ENCODE measurements at places on chromosomes 2 and 18. TPM values are rescaled to one million over a fixed set of nuclear protein-coding genes. Genes with fewer than 3 reads are reported as not detected.

GRCh38 chr2:31950946-31951562, 59.8 kb downstream of the MEMO1 start:
- DNase-seq, result no peak

Gene FTCDNL1
- 3.5 TPM for total RNA-seq

Gene NAB1
- 45.8 TPM for total RNA-seq

Gene SS18
- total RNA-seq, result 189 TPM

Gene LHCGR
- total RNA-seq, result not detected

GRCh38 chr2:23594460-23594825, 209.5 kb downstream of the KLHL29 start:
- no peak for DNase-seq

- no peak for DNase-seq
Measured at GRCh38 chr2:171102802-171103201, 57.9 kb downstream of the TLK1 start.

Gene WBP1
- 57.3 TPM for total RNA-seq

Gene VIT
- total RNA-seq, result 0.52 TPM

- peak; percentile 16 for DNase-seq
Measured at GRCh38 chr18:12376034-12376753, 833 bp downstream of the AFG3L2 start.

DNA sequence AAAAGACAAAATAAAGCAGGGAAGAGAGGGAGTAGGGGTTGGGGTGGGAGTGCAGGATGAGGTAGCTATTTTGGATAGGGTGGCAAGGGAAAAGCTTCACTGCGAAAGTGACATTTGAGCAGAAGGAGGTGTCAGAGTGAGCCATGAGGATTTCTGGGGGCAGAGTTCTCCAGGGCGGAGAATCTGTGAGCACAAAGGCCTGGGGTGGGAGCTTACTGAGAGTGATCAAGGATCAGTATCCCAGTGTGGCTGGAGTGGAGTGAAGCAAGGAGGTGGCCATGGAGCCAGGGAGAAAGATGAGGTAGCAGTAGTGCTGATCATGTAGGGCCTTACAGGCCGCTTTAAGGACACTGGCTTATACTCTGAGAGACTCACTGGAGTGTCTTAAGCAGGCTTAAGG, 210.9 kb upstream of the FOSL2 start:
- no peak for DNase-seq

Gene ZBTB7C
- 0.99 TPM for total RNA-seq

Gene TEKT4
- 0.10 TPM for total RNA-seq

Gene CAB39
- total RNA-seq, result 169 TPM

DNA sequence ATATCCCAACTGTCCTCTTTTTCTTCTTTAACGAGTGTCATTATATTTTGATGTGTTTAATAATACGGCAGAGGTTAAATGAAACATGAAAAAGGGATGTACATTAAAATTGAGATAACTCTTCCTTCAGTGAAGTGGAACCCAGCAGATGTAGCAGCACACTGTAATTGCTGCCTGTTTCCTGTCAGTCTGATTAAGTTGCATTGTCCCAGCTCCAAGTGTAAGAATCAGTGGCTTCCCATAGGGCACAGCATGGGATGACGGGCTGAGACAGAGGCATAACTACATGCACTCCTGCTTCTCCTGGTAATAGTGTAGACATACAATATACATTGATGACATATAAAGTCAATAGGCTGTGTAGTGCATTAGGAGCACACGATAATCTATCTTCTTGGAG, 175.8 kb upstream of the TCF4 start:
- no peak for DNase-seq

Gene HRH4
- not detected for total RNA-seq

GRCh38 chr2:37477921-37478320, 133.5 kb downstream of the QPCT start:
- DNase-seq, result no peak

- no peak for DNase-seq
Measured at GRCh38 chr2:213188533-213188867, 37.1 kb upstream of the IKZF2 start.

DNA sequence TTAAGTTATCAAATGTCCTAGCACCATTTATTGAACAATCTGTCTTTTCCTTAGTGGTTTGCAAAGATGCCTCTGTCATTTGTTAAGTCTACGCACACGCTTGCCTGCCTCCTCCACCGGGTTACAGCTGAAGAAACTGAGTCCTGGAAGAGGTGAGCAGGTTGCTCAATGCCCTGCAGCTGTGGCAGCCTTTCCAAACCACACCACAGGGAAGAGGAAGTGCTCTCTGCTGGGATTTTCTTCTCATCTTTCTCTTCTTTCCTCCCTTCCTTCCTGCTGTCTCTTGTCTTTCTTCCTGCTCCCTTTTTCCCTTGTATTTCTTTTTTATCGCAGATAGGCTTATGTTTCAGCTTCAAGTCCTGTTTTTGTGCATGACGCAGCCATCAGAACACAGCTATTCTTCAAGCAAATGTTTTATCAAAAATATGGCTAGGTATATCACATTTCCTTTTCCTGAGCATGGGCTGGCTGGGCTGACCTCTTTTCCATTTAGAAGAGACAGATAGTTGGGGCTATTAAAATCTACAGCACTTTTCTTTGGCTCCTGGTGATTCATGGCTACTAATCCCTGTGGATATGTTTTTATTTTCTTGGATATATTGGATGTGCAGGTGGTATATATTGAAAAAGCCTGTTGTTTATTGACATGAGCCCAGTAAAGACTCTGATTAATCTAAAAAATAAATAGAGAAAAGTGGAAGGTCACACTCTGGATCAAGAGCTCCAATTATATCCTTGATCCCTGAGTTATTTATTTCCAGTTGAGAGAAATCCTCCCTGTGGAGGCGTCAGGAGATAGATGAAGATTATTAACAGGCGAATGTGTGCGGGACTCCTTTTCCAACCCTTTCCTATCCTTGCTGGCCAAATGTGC, 214.6 kb downstream of the TSN start:
- no peak for DNase-seq

GRCh38 chr2:160109243-160109642, 46.8 kb upstream of the PLA2R1 start:
- DNase-seq, result no peak

Gene CGREF1
- 0.20 TPM for total RNA-seq

DNA sequence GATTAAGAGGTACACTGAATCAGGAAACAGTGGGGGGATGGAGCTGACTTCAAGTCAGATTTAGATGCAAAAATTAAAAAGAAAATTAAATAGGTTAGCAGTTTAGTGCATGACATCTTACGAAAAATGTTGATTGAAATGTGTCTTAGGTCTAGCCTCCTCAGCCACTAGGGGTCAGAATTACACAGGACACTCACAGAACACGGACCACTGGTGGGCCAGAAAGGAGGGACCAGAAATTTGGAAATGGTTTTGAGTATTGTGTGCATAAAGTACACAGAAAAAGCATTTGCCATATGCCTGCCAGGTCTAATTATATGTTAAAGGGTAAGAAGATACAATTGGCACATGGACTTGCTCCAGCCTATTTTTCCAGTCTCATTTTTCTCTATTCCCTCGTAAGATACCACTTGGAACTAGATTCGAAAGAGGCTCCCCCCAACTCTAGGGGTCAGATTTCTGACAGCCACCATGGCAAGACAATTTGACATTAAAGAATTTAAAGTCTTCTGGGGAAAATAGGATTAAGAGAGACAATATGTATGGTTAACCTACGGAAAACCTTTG, 550.2 kb upstream of the SETBP1 start:
- peak; percentile 50 for DNase-seq

DNA sequence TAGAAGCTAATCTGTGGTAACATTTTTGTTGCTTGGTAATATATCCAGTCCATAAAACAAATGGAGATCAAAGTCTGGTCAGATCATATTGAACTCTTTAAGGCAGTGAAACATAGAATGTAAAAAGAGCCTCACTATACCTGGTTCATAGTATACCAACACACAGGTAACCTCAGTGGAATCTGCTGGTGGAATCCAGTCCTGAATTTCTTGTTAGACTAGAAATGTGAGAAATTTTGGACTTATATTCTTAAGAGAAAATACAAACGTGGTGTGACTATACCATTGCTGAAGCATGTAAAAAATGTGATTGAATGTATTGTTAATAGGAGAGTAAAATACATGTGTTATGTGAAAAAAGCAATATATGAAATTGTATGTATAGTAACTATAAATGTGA, 46.1 kb upstream of the GRHL1 start:
- peak; percentile 22 for DNase-seq

- peak; percentile 36 for DNase-seq
Measured at GRCh38 chr2:150046211-150046610, 441.3 kb downstream of the RND3 start.
